Fibroblast of mammary gland (primary cell): ENCODE measurements at places on chromosomes 12 and 14.

DNA sequence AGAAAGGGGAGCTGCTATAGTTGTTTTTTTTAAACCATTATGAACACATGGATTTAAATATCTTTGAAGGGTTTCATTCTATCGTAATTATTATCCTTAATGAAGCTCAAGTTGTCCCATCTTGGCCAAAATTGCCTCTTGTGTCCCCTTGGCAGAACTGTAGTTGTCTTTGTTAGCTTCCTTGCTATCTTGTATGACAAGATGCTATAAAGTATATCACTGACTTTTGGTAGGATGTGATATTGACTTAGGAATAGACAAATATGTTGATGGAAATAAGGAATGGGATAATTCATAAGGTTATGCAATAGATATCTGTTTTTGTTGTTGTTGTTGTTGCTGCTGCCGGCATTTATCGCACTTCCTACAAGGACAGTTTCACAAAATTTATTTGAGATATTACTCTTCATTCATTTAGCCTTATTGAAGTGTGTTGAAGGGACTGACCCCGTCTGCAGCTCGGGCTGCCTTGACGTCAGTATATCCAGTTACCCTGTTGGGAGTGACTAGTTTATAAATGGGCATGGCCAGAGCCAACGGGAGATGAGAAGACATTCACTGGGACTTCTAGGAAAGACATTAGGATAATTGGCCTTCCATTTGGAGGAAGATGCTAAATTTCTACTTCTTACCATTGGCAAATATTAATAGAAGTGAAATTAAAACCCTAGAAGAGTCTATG is 26.1 kb upstream of the APOLD1 start:
- DNase-seq = no peak

GRCh38 chr12:3172124-3173007 is 95.2 kb downstream of the TSPAN9 start:
- DNase-seq = no peak

GRCh38 chr14:96249029-96249428 is 7.0 kb upstream of the BDKRB1 start:
- DNase-seq = peak; percentile 97

- no peak for DNase-seq
Measured at GRCh38 chr14:26414103-26414502, 183.7 kb downstream of the NOVA1 start.
